ENCODE measurements at places on chromosomes 3 and 15.

DNA sequence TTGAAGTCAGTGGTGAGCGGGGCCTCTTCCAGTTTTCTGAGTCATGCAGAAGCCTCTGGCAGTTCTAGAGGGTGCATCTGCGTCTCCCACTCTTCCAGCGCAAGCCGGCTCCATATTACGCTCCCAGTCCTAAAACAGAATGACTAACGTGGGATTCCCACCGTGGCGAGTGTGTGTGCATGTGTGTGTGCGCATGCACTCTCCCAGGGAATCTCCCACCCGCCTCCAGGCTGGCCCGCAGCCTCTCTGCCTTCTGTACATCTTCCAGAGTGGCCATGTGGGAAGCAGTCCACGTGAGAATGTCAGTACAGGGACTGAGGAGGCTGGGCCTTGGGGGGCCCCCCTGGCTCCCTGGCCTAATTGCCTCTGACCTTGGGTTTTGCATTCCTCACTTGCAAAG is 87.7 kb downstream of the LSM3 start:
- no peak for DNase-seq

- DNase-seq = no peak
These were observed 63.6 kb downstream of the FAM81A start for GRCh38 chr15:59501597-59501996.

DNA sequence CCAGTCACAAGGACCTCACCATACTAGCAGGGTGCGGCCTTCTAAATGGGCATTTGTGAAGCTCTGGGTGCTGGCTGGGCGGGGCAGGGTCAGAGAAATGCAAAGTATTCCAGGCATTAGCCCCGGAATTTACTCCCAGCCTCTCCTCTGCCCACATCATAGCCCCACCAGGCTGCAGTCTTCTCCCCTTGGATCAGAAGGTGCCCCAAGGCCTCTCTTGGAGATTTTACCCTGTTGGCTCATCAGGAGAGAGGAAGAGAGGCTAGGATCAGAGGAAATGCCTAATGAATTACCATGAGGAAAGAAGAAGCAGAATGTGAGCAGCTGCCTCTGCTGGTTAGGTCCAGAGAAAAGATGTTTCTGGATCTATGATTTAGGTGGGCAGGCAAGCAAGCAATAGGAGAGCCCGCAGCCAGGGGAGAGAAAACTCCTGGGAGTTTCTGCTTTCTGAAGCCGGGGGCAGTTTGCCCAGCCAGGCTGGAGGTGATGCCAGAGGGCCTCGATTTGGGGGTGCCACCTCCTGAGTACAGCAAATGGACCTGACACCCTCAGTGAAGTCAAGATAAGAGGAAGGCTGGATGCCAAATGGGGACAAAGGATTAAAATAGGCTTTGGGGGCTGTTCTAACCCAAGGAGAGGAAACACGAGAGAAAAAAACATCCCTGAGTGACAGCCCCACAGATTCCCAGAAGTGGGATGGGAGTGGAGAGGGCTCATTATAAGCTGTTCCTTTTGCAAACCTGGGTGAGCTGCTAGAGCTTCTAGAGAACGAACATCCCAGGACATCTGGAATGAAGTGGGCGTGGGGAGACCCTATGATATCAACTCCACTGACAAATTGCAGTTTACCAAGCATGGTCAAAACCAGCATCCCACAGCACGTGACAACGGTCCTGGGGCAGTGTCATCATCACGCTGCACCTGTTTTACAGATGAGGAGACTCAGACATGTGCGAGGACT is 65.4 kb downstream of the BDH1 start:
- no peak for DNase-seq

- DNase-seq = no peak
These were observed 307.4 kb upstream of the DPPA4 start for GRCh38 chr3:109644746-109645145.

DNA sequence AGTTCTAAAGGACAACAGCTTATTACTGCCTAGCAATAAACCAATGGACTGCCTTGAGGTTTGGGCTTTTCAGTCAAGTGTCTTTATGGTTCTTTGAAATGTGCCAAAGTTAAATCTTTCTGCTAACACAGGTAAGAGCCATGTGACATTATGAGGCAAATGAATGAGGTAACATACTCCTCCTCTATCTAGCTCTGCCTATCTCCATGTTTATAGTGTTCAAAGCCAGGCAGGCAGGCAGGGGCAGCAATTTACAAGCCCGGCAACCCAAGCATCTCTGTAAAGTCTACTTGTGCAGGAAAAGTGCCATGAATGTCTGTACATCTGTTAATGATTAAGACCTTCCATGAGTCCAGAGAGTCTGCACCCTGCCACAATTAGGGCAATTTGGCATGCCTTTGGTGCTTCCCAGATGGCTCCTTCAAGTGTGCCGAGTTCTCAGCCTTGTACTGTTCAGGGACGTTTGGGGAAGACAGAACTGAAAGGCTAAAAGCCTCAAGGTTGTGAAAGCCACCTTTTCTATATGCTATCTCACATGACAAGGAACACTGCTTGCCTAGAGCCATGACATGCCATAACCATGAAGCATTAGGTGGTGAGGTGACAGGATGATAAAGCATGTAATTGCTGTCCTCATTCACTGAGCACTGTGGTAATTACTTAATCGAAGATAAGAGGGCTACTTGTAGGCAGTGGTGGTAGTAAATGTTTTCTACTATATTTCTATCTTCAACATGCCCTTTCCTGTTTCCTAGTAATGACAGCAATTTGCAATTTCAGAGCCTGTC is 41.4 kb upstream of the EIF1B start:
- DNase-seq = no peak

GRCh38 chr3:171260899-171261298 is 199.3 kb downstream of the TNIK start:
- no peak for DNase-seq

- DNase-seq = no peak
These were observed 423.8 kb upstream of the CFAP20DC start for GRCh38 chr3:59473636-59474035.

DNA sequence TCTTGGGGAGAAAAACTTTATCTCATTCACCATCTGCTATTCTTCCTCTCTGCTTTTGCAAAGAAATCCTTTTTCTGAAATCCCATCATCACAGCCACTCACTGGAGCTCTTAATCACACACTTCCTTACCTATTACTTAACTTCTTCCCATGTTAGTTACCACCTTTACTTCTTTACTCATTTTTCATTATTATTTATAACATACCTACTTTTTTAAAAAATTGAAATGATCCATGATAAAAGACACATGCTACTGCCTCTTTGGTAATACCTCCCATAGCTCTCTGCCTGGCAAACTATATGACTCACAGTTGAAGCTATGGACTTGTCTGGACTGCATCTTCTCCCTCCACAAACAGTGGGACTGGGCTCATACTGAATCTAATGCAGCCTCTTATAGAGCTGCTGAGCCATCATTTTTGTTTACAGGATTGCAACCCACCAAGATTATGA is 150.3 kb downstream of the TNIK start:
- no peak for DNase-seq

DNA sequence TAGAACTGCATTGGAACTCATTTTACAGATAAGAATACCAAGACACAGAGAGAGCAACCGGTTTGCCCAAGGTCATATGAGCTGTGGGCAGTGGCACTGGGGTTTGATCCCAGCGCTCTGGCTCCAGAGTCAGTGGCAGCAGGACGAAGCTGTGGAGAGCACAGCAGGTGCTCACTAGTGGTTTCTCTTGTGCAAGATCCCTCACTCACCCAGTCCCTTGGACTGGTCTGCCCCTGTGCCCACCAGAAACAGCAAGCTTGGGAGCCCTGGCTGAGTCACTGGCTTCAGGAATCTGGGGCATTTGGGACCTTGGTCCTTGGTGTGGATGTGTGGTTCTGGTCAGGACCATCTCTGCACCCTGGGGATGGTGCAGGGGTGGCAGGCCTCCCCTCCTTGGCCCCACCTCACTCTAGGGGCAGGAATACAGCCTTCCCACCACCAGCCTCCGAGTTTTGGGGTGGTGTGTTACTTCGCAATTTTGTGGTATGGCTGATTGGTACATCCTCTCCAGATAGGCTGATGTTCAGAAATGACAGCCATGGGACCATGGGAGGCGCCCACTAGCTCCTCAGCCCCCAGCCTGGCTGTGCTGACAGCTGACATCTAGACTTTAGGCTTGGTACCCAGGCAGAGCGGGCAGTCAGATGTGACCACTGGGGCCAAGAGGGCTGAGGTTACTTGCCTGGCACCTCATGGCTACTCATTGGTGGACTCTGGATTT is 104.6 kb downstream of the LSM3 start:
- DNase-seq = no peak

DNA sequence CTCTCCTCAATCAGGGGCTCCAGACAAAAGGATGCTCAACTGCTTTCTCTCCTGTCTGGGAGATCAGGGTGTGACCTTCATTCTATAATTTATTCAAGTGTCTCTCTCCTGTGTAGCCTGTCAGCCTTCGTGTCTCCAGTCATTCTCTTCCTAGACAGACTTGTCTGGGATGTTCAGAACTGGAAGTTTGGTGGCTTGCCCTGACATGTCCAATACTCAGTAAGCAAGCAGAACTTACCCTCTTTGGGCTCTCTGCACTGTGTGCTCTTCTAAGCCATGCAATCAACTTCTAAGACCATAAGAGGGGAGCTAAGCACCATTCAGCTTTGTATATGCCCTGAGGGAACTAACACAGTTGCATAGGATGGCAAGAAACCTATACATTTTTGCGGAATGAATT is 14.1 kb downstream of the ACKR2 start:
- no peak for DNase-seq

- DNase-seq = no peak
These were observed 213.7 kb downstream of the FOXP1 start for GRCh38 chr3:71369701-71370391.

GRCh38 chr3:173266441-173266840 is 125.4 kb upstream of the SPATA16 start:
- DNase-seq = no peak

DNA sequence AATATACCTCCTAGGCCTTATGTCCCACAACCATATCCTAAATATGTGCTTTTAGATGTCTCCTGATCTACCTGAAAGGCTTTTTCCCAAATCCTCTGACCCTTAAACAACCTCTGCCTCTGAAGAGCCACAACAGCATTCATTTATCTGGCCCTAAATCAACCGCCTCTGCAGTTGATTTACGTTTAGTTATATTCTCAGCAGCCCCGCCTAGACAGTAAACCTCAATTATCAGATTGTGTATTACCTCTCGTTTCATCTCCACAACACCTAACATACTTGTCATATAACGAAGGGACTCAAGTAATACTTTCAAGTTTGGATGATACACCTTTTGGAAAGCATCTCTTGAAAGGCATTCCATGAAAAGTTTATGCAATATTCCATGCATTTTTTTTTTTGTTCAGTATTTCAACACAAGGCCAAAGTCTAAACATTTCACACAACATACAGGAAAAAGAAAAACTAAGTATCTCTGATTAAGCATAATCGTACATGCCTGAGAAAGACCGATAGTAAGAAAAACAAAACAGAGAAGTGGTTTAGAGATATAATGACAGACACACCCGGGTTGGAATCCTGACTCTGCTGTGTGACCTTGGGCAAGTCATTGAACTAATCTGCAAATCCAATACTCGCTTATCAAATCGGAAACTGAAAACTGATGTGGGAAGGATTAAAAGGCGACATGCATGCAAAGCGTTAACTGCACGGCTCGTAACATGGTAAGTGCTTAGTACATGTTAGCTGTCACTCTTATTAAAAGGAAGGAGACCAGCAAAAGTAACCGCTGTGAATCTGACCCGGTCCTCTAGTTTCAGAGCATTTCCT is 778 bp downstream of the CRBN start:
- DNase-seq = no peak
